Endodermal cell (in vitro differentiated cells): ENCODE measurements at places on chromosomes 3 and 15. TPM values are rescaled to one million over a fixed set of nuclear protein-coding genes. Genes with fewer than 3 reads are reported as not detected.

Gene OXTR
- total RNA-seq: 10.6 to 23.1 TPM (median 11.3 TPM) in 3 replicates

Gene CMSS1
- 48.5 TPM in 2 replicates for total RNA-seq

- H3K27me3 ChIP-seq: peaks cover 21% of the 10 kb centered on the region
- DNase-seq: no peak
- no peak overlapping the region for H3K27ac ChIP-seq
- H3K4me1 ChIP-seq: peaks cover 8% of the 10 kb centered on the region
Measured at GRCh38 chr3:32577581-32578556, 7.2 kb upstream of the DYNC1LI1 start.

GRCh38 chr3:172073262-172073915 is 34.0 kb downstream of the FNDC3B start:
- DNase-seq: no peak
- no peaks in the 10 kb centered on the region for H3K27me3 ChIP-seq
- peaks cover 14% of the 10 kb centered on the region for H3K4me1 ChIP-seq

DNA sequence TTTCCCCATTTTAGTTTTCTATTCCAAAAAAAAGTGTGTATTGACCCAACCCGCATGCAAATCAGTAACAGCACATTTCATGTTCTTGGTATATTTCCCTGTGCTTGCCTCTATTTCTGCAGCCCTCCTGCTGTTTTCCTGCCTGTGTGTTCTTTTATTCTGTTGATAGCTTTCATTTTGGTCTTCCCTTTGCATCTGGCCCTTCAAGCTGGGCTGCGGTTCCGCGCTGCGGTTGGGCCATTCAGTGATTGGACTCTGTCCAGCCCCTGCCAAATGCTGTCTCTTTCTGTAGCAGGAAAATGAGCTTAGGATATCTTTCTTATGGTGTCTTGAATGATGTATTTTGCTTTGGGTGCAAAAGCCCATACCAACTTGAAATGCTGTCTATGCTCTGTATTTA is 49.9 kb downstream of the ZNF621 start:
- no peak overlapping the region for H3K4me3 ChIP-seq
- H3K4me1 ChIP-seq: no peaks in the 10 kb centered on the region
- H3K36me3 ChIP-seq: no peaks in the 10 kb centered on the region
- no peak for DNase-seq
- no peak overlapping the region for H3K27ac ChIP-seq

GRCh38 chr3:168024537-168024941 is 71.2 kb downstream of the GOLIM4 start:
- no peak overlapping the region for H3K4me3 ChIP-seq
- no peak for DNase-seq
- H3K36me3 ChIP-seq: peaks cover 72% of the 10 kb centered on the region
- no peaks in the 10 kb centered on the region for H3K4me1 ChIP-seq
